ENCODE measurements at places on chromosomes 13 and 19.

GRCh38 chr13:48006396-48006795 is 5.3 kb upstream of the SUCLA2 start:
- no peak for DNase-seq

- no peak for DNase-seq
These were observed 156.1 kb downstream of the NUFIP1 start for GRCh38 chr13:44833139-44833538.

GRCh38 chr13:26446751-26447150 is 110.7 kb upstream of the WASF3 start:
- no peak for DNase-seq

DNA sequence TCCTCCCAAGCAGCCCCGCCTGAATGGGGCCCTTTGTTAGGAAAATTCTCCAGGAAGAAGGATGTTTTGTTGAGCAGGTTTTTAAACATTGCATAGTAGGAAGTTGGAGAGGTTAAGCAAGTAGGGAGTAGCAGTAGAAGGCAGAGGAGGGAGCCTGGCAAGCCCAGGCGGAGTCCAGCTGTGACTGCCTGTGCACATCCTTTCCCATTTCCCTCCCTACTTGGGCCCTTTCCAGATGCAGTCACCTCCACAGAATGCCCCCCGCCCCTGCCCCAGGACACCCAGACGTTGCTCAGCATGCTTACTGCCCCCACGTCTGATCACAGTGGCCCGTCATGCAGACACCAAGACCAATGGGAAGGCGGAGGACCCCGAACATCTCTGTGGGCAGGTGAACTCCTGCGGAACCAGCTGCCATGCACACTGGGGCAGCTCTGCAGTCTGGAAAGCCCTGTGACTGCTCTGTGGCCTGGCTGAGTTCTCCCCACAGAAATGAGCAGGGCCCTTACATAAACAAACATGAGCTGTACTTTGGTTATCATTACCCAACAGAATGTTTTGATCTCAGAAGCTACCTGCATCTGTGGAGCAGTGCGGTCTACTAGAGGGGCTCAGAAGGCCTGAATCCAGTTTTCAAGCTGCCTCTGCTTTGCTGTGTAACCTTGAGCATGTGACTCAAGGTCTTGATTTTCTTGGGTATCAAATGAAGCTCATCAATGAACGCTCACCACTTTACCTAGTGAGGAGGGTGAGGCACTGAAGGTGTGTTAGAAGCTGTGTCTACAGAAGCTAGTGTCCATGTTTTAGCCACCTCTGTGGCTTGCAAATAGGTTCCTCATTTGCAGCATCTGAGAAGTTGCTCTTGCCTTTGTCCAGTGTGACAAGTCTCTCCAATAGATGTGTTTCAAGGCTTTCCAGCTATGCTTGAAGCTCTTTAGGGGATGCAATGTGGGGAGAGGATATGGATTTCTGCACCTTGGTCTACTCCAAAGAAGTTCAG is 84.2 kb downstream of the TNFRSF19 start:
- DNase-seq, result no peak
